Astrocyte of the spinal cord (primary cell): ENCODE measurements at places on chromosomes 1 and 21.

DNA sequence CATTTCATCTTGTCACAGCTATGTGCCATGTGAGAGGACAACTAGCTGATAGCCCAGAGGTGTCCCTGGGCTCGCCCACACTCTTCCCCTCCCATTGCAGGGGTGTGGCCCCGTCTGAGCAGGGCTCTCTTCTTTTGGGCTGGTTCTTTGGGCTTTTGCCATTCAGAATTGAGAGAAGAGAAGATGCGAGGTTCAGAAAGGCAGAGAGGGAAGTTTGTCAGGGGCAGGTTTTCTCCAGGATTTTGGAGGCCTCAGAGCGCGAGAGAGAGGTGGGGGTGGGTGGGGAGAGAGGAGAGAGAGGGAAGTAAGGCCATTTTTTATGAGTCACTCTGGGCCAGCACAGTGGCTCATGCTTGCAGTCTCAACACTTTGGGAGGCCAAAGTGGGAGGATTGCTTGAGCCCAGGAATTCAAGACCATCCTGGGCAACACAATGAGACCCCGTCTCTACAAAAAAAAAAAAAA, 5.2 kb downstream of the IFI6 start:
- no peak for DNase-seq

DNA sequence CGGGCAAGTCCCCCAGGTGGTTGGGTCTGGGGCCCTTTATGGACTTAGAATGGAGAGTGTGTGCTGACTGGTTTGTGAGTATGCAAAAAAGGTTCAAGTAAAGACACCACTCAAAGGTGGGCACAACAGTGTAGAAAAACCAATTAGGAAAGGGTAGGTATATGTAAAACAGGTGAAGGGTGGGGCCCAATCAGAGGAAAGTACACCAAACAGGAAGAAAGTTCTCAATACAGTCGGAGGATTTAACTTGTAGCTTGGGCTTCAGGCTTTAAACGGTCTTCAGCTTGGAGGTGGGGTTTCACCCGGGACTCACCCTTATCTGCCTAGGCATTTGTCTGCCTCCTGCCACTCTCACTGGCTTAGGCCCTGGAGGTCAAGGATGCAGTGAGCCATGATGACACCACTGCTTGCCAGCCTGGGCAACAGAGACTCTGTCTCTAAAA, 6.8 kb upstream of the PUM1 start:
- no peak for DNase-seq

DNA sequence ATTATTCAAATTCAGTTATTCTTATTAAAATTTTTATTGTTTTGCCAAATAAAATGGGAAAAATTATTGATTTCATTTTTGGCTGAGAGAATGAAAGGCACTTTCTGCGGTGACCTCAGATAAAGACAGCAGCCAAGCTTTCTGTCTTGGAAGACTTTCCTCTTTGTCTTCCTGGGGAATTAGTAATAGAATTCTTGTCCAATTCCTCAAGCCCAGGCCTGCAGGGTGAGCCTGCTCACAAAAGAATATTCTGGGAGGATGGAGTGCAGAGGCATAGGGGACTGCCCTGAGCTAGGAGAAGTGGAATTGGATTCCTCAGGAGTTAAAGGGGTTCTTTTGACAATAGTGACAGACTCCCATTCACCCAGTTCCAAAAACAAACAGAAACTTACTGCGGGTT, 614.5 kb upstream of the ADGRL2 start:
- DNase-seq: peak; percentile 1

DNA sequence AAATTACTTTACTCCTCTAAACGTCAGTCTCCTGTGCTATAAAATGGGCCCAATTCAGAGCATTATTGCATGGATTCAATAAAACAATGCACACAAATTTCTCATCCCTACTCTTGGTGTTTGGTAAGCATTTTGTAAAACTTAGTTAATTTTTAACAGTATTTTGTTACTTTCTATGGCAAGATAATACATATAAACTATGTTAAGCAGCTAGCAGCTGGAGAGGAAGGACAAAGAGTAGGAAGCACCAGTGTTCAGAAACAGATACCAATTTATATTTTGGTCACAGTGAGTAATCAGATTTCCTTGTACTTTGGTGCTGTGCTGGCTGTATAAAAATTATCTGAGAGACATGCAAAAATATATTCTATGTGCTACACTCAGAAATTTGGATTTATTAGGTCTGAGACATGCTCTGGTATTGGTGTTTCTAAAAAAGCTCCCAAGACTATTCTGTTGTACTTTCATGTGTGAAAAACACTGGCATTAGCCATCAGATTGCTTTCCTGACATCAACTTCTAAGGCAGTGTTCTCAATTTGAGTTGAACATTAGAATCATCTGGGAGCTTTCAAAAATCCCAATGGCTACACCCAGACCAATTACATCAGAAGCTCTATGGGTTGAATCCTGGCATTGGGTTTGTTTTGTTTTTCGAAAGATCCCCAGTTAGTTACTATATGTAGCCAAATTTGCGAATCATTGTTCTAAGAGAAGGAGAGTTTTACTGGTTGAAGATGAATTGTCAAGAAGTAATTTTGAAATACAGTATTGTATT, 100.3 kb upstream of the C1orf87 start:
- DNase-seq: no peak

DNA sequence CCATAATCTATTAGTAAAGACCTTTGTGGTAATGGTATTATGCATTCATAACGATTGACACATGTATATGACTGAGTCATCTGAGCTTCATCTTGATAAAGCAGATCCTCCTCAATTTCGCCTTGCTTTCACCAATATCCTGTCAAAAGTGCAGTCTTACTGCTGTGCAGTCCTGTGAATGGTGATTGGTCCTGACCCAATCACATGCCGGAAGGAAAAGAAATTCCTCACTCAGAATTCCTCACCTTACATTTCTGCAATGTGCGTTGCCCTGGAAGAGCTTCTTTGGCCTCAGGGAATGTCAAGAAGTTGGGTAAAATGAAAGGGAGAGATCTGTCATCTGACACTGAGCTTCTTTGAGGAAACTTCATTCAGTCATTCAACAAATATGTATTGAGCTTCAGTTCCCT, 121.0 kb upstream of the TSPAN2 start:
- no peak for DNase-seq

GRCh38 chr1:196461521-196461920, 146.7 kb downstream of the KCNT2 start:
- no peak for DNase-seq

DNA sequence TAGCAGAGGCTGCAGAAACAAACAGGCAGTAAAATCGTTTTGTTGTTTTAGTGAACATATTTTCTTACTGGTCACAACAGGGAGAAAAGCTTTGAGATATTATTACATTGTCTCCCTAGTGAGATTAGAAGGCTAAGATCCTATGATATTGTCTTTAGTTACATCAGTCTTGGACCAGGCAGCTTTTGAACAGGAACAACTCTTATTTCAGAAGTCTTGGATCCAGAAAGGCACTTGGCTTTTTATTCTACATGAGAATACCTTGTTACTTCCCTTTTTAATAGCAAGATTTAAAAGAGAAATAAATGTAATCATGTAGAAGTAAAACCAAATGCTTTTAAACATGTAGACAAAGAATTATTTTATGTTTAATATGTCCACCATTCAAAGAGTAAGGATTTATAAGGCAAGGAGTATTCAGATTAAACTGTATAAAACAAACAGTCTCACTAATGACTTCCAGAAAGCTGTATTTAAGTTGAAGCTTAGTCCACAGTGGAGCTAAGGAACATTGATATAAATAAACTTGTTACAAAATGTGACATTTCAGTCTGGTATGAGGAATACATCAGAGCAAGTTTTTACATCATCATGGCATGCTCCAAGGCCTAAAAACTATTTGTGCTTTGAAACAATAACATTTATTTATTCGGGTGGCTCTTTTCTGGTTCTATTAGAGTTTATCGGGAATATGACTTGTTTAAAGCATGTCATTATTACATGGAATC, 72.2 kb downstream of the PHTF1 start:
- no peak for DNase-seq

GRCh38 chr1:14956579-14957195, 196.9 kb upstream of the TMEM51 start:
- DNase-seq: no peak

GRCh38 chr1:16021681-16022080, at the start of gene CLCNKA:
Gene CLCNKA, plus strand, starts transcription at chr1:16022036. Its CDS starts 584 bp downstream, at chr1:16022620.
- DNase-seq: no peak

GRCh38 chr1:163399976-163400601, 78.3 kb downstream of the NUF2 start:
- no peak for DNase-seq

- no peak for DNase-seq
These were observed 372.5 kb upstream of the ST6GALNAC5 start for GRCh38 chr1:76494807-76495206.

GRCh38 chr1:16250524-16251251, 13.7 kb upstream of the CPLANE2 start:
- peak; percentile 58 for DNase-seq

DNA sequence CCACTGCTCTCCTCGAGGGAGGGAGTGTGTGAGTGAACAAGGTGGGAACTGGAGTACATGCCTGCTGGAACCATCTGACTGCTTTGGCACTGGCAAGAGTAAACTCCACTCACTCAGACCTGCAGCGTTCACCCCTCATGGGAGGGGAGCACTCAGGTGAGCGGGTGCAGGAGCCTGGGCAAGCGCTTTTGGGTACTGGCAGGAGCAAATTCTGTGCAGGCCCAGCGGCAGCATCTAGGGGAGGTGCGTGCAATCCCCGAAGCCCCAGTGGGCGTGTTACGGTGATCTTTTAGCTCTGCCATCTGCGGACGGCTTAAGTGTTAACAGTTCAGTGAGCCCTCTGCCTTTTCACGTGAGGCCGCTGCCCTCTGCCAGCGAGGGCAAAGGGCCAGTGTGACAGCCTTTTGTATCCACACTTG, 127.4 kb downstream of the PATJ start:
- no peak for DNase-seq

GRCh38 chr21:31145274-31145673, 107.0 kb upstream of the KRTAP19-8 start:
- DNase-seq: no peak

GRCh38 chr1:36492491-36492890, 9.8 kb upstream of the CSF3R start:
- no peak for DNase-seq

- no peak for DNase-seq
These were observed 8.9 kb upstream of the SLC25A33 start for GRCh38 chr1:9530320-9530719.

GRCh38 chr1:168079761-168080160, 57.0 kb downstream of the GPR161 start:
- peak; percentile 55 for DNase-seq

DNA sequence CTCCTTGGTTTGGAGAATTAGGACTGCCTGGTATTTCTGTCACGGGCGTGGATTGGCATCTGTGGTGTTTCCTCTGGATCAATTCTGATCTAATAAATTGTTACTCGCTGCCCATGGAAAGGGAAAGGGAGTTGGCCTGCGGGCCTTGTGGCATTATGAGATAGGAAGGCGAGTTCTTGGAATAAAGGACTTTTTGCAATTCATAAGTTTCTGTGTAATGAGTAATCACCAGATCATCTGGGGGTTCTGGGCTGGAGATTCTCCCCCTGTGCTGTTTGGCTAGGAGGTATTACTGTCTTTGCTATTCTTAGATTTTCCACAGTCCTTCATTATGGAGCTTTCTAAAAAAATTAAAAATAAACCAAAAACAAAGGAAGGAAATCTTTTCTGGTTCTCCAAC, 315.9 kb downstream of the CAMTA1 start:
- no peak for DNase-seq

- no peak for DNase-seq
These were observed 33.5 kb downstream of the HTR6 start for GRCh38 chr1:19698181-19698580.

DNA sequence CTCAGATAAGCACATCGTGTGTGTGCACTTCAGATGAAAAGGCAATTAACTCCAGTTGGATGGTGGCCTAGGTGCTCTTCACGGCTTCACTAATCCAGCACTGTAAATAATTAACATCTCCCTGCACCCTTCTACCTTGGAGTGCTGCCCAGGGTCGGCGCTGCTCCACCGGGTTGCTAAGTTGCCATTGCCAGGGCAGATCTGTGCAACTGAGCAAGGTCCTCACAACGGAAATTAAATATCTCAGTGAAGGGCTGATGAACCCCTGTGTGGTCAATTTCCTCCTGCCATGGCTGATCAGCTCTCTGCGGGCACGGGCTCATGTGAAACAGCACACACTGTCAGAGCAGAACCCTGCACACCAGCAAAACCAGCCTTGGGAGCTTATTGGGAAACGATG, 63.2 kb downstream of the SYDE2 start:
- no peak for DNase-seq

GRCh38 chr1:234780531-234781162, 170.7 kb upstream of the IRF2BP2 start:
- DNase-seq: no peak

DNA sequence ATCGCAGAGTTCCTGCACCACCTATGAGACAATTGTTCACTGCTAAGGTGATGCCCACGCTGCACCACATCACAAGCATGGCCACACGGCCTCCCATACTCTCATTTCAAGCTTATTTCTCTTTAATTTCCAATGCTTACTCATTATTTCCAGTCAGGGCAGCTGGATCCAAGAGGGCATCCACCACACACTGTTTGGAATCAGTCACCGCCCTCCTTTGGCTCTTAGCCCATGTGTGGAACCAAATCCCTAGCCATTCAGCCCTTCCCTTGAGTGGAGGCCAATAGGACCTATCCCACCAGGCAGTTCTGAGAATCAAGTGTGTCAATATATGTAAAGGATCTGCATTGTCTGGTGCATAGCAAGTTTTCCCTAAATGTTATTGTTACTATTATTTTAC, 26.3 kb upstream of the PALMD start:
- no peak for DNase-seq

DNA sequence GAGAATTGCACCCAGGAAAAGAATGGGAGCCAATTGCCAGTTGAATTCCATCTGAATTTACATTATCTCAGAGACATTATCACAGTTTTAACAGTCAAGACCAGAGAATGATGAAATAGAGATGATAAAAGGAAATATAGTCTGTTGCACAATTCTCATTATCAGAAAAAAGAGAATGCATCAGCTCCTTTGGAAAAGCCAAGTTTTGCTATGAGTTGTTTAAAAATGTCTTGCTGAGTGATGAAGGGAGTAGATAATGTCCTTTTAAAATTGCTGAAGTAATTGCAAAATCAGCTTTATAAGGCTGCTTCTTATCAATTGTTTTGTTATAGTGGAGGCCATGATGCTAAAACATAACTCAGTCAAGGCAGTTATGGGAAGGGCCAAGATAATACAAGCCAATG, 37.9 kb upstream of the EEIG2 start:
- DNase-seq: no peak

DNA sequence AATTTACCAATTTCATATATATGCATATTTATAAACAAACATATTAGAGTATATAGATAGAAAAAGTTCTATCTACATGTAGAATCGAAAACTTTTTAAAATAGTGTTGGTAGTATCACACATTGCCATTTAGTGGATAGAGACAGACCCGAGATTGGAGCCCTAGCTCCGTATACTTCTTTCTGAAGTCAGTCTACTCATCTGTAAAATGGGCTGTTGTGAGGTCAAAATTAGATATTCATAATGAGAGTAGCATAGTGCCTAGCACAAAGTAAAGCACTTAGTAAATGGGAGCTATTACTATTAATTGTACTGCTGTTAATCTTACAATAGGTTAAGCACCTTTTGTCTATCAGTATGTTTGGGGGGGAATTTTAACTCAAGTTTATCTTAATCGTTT, 4.2 kb upstream of the RSPH1 start:
- no peak for DNase-seq
